Heart right ventricle (tissue), 16 donors: ENCODE measurements at places on chromosomes 3 and 15. TPM values are rescaled to one million over a fixed set of nuclear protein-coding genes. Genes with fewer than 3 reads are reported as not detected.

GRCh38 chr3:146313746-146314111 lies 62.8 kb upstream of the PLSCR4 start:
- DNase-seq: no peak

DNA sequence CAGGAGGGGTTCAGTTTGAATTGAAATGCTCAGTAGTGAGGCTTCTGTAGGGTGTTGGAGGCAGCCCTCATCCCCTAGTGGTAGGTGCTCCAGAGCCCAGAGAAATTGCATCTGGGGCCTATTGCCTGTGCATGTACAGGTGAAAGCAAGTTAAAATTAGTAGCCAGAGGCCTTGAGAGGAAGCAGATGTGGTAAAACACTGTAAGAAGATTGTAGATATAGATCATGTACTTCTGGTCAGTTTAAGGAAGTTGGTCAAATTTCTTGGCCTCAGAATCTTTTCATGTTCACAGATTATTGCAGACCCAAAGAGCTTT lies 34.6 kb downstream of the IGSF10 start:
- no peak for DNase-seq

Gene EXD1
- not detected for polyA plus RNA-seq

Gene ACAA1
- polyA plus RNA-seq: 76.4 TPM

Gene ACOX2
- 64.9 TPM for polyA plus RNA-seq

Gene LINGO1
- polyA plus RNA-seq: 2.7 TPM
